NCI-H2081 (cell line): ENCODE measurements at places on chromosomes 5 and 9.
A peak's percentile ranks its signal among the peaks of the same experiment; 100 is the strongest.

DNA sequence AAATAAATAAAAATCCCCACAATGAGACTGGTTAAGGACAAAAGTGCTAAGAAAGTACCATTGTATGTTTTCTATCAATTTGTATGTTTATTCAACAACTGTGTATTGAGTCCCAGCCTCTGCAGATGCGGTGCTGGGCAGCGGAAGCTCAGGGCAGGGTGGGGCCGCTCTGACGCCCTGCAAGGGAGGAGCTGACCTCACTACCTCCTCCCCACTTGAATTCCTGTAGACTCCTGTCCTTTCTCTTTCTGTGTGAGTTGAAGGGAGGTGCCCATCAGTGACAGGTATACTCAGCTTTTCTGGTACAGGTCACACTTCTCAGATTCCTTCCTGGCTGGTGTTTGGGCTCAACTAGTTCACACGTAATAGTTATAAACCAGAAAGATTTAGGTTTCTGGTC is 27.0 kb downstream of the ANGPTL2 start:
- no peak for DNase-seq

DNA sequence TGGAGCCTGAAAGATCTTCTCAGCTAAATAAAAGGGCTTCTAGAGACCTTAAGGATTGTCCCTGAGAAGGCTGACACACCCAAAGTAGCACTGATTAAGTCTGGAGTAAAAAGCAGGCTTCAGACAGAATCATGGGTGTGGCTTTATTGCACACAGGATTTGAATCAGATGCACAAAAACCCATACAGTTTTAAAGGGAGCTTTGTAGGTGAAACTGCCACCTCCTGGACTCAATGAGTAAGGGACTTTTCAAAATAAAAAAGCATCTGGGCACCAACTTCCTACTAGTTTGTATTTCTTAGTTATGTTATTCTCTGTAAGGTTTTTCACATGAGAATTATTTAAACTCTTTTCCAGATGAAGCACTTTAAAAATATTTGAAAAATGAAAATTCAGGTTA is 129.4 kb downstream of the EDIL3 start:
- no peak for DNase-seq

DNA sequence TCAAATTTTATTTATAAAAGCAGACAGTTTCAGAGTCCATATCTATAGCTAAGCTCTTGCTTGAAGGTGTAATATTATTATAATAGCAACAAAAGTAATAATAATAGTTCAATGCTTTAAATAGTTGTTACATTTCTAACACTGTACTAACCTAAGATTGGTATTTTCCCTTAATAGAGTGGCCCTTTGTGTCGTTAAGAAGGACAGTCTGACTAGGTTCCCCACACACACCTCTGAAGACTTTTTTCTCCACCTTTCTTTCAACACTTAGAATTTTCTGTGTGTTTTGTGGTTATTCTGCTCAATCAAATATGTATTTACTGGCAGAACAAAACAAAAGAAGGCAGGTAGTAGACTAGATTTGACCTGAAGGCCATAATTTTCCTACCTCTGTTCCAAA is 223.2 kb upstream of the ACO1 start:
- no peak for DNase-seq

DNA sequence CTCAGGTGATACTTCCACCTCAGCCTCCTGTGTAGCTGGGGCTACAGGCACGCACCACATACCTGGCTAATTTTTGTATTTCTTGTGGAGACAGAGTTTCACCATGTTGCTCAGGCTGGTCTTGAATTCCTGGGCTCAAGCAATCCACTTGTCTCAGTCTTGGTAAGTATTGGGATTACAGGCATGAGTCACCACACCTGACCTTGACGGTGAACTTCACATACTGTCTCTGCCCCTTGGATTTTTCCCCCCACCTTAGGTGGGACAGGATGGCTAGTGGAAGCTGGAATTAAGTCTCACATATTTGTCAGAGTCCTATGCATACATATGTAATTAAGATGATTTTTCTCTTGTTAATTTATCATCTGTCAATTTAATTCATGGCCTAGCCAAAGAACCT is 20.9 kb upstream of the RFK start:
- no peak for DNase-seq

DNA sequence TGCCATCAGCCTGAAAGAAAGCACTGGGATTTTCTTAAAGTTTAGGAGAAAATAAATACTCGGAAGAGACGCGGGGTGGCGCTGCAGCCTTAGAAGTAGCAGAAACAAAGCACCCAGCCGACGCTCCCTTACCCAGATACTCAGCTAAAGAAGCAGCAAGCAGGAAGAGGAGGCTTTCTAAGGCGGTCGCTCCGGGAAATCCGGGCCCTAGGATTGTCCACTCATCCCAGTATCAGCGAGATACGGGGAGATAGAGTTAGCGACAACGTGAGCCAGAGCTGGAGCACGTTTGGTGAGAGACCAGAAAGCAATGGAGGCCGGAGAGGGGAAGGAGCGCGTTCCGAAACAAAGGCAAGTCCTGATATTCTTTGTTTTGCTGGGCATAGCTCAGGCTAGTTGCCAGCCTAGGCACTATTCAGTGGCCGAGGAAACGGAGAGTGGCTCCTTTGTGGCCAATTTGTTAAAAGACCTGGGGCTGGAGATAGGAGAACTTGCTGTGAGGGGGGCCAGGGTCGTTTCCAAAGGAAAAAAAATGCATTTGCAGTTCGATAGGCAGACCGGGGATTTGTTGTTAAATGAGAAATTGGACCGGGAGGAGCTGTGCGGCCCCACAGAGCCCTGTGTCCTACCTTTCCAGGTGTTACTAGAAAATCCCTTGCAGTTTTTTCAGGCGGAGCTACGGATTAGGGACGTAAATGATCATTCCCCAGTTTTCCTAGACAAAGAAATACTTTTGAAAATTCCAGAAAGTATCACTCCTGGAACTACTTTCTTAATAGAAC is at the start of gene PCDHB2:
Gene PCDHB2, plus strand, starts transcription at position 135 of the 782 bp plus-strand sequence. Its CDS starts 176 bp downstream, at position 311.
- DNase-seq: peak; percentile 72

DNA sequence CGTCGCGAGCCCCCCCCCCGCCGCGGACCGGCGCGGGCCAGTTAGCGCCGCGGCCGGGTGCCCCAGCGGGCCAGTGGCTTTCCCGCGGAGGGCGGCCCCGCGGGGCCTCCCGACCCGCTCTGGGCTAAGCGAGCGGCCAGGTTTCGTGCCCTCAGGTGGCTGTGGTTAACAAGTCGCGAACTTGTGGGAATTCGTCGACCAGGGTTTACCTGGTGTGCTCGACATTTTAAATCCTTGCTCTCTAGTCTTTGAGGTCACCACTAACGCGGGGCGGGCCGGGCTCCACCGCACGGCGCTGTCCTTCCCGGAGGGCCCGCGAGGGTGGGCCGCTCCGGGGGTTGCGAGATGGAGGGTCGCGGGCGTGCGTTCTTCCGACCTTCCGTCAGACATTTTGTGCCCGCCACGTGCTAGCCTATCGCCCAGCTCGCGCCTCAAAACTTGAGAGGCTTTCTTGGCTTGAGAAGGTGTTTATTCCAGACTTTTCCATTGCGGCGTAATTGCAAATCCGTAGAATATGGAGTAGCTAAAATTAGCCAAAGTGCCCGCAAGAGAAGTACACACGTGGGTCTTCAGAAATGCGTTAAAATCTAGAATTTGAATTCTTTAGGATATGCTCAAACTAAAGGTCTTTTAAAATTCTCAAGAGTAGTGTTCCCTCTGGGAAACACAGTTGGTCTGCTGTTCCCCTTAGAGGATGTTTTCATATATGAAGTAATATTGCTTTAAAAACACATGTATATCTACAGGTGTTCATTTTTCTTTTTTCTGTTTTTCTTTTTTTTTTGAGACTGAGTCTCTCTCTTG is 2.1 kb downstream of the ANP32B start:
- peak; percentile 37 for DNase-seq

DNA sequence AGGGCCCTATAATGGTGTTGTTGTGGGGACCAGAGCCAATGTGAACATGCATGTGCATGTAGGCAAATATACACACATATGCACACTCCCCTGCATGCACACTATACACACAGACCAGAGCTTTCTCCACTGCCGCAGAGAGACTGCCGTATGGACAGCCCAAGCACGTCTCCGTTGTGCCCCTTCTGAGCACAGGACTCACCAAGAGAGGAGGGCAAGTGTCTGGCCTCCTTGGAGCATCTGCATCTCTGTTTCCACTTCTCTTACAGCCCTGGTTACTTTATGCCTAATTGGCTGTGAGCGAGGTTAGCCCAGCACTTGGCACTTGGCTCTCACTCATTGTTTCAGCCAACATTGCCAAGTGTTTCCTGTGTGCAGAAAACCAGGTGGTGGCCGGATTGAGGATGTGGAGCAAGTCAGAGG is 30.4 kb downstream of the CSF2 start:
- no peak for DNase-seq

GRCh38 chr9:33946779-33947535 is 101.7 kb downstream of the UBAP2 start:
- DNase-seq: no peak

DNA sequence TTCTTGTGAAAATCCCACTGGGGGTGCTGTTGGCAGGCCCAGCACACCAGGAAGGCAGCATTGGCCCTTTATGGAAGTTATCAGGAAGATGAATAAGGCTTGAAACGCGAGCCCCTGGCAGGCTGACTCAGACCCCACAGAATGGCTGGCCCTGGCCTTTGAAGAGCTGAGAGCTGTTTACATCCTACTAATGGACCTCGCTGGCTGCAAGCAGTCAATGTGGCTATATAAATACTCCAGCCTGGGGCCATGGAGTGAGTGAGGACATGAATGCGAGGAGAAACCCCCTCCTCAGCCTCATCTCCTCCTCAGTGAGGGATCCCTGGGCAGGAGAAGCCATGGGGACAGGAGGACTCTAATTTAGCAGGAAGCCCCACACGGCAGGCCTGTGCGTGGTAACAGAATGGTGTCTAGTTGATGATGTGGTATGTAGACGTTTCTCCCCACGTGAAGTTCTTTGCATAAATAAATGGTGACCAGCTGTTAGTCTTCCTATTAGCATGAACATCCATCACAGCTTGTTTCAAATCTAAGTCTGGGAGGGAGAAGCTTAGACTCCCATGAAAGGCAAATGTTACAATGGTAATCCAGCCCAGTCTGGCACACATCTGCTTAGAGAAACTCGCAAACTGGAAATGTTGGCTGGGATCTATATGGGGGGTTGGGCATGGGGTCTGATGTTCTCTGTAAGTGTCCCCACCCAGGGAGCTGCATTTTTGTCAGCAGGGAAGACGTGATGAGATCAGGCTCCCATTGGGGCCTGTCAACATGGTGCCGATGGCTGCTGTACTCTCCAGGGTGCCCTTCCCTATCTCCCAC is 175.1 kb upstream of the PITX1 start:
- no peak for DNase-seq

GRCh38 chr5:55636683-55637082 is 75.4 kb downstream of the SLC38A9 start:
- no peak for DNase-seq

DNA sequence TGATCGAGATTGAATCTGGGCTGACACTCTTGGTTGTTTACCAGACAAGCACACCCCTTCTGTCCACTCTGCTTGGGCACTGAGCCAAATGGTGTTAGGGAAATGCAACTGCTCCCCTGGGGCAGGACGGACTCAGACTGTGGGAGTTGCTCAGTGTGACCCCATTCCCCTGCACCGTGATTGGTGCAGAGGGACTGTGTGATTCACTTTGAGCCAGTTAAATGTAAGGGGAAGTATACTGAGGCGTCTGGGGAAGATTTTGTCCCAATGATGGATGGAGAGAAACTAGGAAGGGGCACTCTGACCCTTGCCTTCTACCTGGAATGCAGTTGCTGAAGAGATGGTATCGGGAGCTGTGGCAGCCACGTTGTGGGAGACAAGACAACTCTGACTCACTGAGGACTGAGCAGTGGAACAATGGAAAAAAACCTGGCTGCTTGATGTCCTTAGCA is 196.0 kb upstream of the ANKRD55 start:
- no peak for DNase-seq

DNA sequence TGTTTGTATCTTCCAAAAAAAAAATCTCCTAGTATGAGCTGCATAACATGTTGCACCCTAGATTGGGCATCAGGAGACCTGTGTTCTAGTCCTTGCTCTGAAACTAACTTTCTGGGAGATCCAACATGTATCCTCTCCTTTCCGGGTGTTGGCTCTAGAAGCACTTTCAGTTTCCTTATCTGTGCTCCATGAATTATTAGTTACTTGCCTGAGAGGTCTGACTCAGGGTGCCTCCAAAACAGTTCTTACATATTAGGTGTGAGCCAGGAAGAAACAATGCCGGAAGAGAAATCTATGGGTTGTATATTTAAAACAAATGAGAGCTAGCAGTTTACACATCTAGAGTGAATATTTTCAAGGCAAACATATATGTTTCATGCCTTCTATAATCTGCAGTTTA is 36.7 kb upstream of the SLC36A2 start:
- DNase-seq: no peak

DNA sequence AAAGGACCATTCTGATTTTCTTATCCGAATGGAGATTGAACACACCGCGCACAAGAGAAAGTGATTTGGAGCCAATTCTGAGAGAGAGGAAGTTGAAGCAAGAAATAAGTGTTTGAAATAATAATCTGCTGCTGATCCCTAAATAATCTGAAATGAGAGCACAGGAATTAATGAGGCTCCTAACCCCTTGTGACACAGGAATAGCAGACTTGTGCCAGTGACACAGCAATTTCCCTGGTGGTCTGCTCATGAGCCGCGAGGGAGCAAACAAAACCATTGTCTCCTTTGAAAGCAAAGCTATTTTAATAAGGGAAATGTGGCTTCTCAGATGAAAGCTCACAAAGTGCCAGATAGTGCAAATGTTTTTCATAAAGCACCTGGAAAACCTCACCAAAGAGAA is 936.1 kb upstream of the WWC1 start:
- DNase-seq: peak; percentile 29

- no peak for DNase-seq
These were observed 106.2 kb downstream of the NSG2 start for GRCh38 chr5:174151599-174152181.

- DNase-seq: peak; percentile 62
These were observed 46.2 kb upstream of the RNF20 start for GRCh38 chr9:101487443-101487840.

- DNase-seq: no peak
These were observed 147.0 kb downstream of the PAM start for GRCh38 chr5:102902135-102902448.

- no peak for DNase-seq
These were observed 45.6 kb upstream of the SLC30A5 start for GRCh38 chr5:69048230-69048629.

GRCh38 chr5:135437796-135438560 is 9.2 kb downstream of the DCANP1 start:
- peak; percentile 68 for DNase-seq

DNA sequence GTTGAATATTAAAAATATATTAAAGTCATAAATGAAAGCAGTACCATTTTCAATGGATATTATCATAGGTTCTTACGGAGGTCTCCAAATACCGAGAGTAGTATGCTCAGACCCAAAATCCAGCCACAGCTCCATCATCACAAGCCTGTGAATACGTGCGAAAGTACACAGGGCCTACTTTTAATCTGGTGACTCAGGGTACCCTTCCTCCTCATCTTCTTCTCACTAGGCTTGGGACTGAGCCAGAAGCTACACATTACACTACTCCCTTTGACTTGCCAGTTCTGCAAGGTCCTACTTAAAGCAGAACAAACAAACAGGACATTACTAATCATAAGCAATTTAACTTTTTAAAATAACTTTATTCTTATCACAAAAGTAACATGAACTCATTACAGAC is 7.6 kb upstream of the RIC1 start:
- DNase-seq: no peak

- DNase-seq: no peak
These were observed 25.2 kb downstream of the OCLN start for GRCh38 chr5:69517763-69518212.

GRCh38 chr5:53482717-53483638 is 2.5 kb downstream of the FST start:
- no peak for DNase-seq

GRCh38 chr9:136327304-136327974 is at the start of gene GPSM1:
GPSM1 (plus strand) TSS chr9:136327539; CDS start chr9:136327696, 157 bp downstream.
- peak; percentile 30 for DNase-seq
